ENCODE measurements at places on chromosomes 4 and X. TPM values are rescaled to one million over a fixed set of nuclear protein-coding genes. Genes with fewer than 3 reads are reported as not detected.

Gene RAB33A
- 24.7 TPM for total RNA-seq

DNA sequence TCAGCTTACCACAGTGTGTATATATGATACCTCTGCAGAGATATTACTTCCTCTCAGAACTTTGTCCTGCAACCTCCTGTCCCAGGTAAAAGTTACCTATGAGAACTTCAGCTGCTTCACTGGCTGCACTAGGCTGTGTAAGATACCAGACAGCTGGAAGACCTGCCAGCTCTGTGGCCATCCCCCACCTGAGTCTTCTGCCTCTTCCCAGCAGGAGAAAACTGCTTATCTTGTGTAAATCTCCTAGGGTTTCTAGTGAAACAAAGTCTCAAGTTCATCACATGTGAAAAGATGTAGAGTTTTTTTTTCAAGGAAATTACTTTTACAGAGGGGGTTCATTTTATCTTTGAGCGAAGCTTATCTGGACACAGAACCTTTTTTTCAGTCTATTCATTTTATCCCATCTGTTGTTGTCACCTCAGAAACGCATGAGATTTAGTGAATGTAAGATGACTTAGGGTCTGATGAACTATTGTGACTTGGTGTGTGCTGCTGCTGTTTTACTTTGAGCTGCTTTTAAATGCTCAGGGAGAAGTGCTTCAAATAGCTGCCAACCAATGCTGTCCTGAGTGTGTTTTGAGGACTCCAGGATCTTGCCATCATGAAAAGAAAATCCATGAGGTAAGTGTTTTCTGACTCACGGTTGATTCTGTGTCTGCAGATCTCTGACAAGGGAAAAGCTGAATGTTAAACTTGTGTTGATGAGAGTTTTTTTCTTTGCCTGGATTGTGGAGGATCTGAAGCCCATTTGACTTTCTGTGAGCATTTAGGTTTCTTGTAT is 187.8 kb downstream of the FRAS1 start:
- DNase-seq: no peak

DNA sequence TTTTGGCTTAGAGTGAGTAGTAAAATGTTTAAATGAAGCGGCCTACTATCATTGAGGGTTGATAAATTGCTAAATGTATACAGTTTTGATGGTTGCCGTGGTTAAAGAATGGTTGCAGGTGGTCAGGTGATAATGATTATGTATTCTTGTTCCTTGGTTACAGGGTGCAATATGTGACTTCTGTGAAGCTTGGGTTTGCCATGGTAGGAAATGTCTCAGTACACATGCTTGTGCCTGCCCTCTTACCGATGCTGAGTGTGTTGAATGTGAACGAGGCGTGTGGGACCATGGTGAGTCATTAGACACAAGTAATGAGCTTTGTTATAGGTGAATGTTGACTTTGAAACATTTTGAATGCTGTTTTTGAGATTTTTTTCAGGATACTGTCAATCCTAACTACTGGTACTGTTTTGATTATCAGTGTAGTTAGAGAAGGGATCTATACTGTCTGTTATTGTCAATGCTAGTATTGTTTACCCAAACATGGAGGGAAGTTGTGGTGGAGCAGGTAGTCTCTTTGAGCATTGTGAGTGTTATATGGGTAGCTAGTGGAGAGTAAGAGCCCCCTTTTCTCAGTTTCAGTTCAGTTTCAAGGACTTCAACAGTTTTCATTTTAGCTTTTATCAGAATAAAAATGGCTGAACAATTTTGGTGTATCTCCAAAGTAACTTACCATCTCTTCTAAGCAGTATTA is 8.9 kb downstream of the ZNF330 start:
- DNase-seq: no peak

- no peak for DNase-seq
Observed at GRCh38 chr4:188297873-188298272, 158.6 kb downstream of the TRIML1 start.

DNA sequence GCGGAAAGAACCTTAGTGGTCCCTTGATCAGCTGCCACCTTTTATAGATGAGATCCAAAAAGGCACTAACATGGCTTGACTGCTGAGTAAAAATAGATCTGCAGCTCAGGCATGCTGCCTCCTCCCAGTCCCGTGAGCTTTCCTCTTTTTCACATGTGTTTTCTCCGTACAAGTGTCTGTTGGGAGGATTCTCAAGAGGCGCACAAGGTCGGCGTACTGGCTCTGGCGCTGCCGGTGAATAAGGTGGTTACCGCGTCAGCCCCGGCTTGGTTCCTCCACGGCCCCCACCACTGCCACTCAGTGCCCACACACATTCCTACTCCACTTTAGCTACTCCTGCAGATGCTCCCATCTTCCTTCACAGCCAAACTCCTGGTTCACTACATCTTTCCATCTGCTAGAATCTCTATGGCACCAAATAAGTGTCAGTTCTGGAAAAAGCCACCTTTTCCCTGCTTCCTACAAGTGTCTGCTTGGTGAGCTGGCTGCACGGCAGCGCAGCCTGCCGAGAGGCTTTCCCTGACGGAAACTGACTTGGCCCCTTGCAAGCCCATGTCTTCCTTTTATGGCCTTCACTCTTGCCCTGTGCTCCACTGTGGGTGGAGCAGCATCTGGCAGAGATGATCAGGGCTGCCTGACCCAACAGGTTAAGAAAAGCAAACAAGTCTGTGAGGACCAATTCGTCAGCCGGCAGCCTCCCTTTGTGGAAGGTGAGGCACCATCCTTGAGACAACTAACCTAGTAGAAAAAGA is 99.8 kb downstream of the KLHL8 start:
- no peak for DNase-seq

Data from dorsolateral prefrontal cortex (tissue), 122 donors.